Glutamatergic neuron (in vitro differentiated cells): ENCODE measurements at places on chromosomes 2 and 18. TPM values are rescaled to one million over a fixed set of nuclear protein-coding genes. Genes with fewer than 3 reads are reported as not detected.

- DNase-seq: peak; percentile 49
- H3K4me1 ChIP-seq: peaks cover 18% of the 10 kb centered on the region
- H3K36me3 ChIP-seq: peaks cover 7% of the 10 kb centered on the region
- H3K4me3 ChIP-seq: no peak overlapping the region
These were observed 15.9 kb upstream of the RPL31 start for GRCh38 chr2:100986157-100986556.

- H3K4me1 ChIP-seq: no peaks in the 10 kb centered on the region
- H3K27me3 ChIP-seq: no peaks in the 10 kb centered on the region
- H3K27ac ChIP-seq: no peak overlapping the region
- no peak for DNase-seq
- H3K4me3 ChIP-seq: no peak overlapping the region
These were observed 79.2 kb upstream of the SETBP1 start for GRCh38 chr18:44601447-44601846.

GRCh38 chr18:59492756-59493421 is 133.8 kb upstream of the LMAN1 start:
- H3K36me3 ChIP-seq: peaks cover 11% of the 10 kb centered on the region
- H3K27me3 ChIP-seq: no peaks in the 10 kb centered on the region
- H3K4me1 ChIP-seq: no peaks in the 10 kb centered on the region
- no peak for DNase-seq

DNA sequence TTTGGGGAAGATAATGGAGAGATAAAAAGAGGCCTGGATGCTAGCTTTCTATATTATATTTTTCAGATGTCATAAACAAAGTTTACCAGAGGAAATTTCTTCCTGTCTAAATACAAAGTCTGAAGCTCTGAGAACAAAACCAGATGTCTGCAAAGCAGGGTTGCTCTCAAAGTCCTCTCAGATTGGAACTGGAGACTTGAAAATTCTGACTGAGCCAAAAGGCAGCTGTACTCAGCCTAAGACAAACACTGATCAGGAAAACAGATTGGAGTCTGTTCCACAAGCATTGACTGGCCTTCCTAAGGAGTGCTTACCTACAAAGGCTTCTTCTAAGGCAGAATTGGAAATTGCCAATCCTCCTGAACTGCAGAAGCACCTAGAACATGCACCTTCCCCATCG is 25.1 kb downstream of the KDM3A start:
- H3K4me1 ChIP-seq: no peaks in the 10 kb centered on the region
- H3K27ac ChIP-seq: no peak overlapping the region
- peaks cover 2% of the 10 kb centered on the region for H3K27me3 ChIP-seq
- no peaks in the 10 kb centered on the region for H3K36me3 ChIP-seq
- no peak for DNase-seq
- H3K4me3 ChIP-seq: no peak overlapping the region

DNA sequence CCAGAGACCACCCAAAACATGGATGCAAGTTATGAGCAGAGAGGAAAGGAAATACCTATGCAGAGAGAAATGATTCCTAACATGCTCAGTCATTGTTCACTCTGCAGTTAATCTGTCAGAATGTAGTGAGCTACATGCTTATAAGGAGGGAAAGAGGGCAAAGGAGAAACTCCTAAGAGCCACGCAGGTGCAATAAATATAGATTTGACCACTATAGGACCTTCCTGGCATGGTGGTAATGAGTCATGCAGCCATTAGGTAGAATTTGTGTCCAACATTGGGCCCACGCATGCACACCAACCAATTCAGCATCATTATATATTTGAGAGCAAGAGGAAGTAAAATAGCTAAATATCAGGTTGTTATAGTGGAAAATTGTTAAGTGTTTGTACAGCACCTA is 699.9 kb downstream of the DSC3 start:
- H3K27me3 ChIP-seq: no peaks in the 10 kb centered on the region
- DNase-seq: no peak

DNA sequence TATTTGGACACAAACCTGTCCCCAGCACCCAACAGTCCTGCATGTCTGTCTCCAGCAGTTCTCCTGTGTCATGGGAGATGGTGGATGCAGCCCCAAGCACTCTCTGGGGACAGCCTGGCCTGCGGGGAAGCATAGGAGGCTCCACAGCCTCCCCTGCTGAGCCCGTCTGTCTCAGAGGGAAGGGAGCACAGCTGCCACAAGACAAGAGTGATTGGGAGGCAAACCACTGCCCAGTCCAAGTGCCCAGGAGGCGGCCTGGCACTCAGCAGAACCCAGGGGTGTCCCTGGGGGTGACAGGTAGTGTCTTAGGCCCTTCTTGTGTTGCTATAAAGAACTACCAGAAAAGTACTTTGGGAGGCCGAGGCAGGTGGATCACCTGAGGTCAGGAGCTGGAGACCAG is 211.2 kb upstream of the MYT1L start:
- no peaks in the 10 kb centered on the region for H3K27me3 ChIP-seq
- H3K4me1 ChIP-seq: peaks cover 4% of the 10 kb centered on the region
- H3K4me3 ChIP-seq: no peak overlapping the region
- H3K27ac ChIP-seq: no peak overlapping the region
- H3K36me3 ChIP-seq: no peaks in the 10 kb centered on the region

The RIT2 gene
- not detected for total RNA-seq

The SETBP1 gene
- total RNA-seq: 83.3 TPM

The ZNF396 gene
- 2.1 TPM for total RNA-seq

The PTPN4 gene
- 91.7 TPM for total RNA-seq

The SERPINB11 gene
- total RNA-seq: not detected

The TRIP12 gene
- 192 TPM for total RNA-seq

The UPP2 gene
- not detected for total RNA-seq

The KRTCAP3 gene
- total RNA-seq: 4.2 TPM
